ENCODE measurements at places on chromosomes 2 and 18.

- no peak for DNase-seq
These were observed 816.8 kb downstream of the CPS1 start for GRCh38 chr2:211373203-211373602.

DNA sequence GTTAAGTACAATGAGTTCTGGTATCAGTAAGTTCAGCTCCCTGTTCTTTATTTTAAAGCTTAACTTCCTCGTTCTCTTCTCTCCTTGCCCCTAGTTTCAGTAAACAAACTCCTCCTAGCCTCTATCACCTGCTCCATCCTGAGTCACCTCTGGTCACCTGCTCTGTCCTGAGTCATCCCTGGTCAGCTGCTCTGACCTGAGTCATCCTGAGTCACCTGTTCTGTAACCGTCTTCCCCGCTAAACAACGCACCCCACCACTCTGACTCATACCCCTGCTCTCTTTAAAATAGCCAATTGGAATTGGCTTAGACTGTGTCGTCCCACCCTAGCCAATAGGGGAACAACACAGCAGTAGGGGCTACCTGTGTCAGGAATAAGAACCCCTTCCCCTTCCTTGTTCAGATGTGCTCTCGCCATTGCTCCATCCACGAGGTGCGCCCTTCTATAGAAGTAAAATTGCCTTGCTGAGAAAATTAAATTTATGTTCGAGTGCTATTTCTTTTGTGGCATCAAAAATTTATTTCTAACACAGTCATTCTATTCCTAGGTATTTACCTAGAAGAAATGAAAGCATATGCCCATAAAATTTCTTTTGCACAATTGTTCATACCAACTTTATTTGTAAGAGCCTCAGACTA lies 24.9 kb upstream of the RMND5A start:
- peak; percentile 69 for DNase-seq

GRCh38 chr18:59547581-59548182 lies 149.5 kb downstream of the CCBE1 start:
- DNase-seq = peak; percentile 81

DNA sequence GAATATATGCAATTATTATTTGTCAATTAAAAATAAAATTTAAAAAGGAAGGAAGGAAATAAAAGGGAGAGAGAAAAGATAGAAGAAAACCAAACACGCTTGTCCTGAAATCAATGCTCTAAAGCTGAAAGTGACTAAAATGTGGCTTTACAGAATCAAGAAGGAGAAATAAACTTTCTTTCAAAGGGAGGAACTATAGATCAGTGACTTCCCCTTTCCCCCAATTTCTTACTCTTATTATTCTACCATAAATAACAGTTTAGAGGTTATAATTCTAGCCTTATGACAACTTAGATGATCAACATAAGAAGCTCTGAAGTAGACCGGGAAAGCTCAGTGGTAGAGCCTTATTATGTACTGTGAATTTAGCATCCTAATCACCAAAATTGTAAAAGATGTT lies 122.5 kb downstream of the ARHGAP15 start:
- no peak for DNase-seq

DNA sequence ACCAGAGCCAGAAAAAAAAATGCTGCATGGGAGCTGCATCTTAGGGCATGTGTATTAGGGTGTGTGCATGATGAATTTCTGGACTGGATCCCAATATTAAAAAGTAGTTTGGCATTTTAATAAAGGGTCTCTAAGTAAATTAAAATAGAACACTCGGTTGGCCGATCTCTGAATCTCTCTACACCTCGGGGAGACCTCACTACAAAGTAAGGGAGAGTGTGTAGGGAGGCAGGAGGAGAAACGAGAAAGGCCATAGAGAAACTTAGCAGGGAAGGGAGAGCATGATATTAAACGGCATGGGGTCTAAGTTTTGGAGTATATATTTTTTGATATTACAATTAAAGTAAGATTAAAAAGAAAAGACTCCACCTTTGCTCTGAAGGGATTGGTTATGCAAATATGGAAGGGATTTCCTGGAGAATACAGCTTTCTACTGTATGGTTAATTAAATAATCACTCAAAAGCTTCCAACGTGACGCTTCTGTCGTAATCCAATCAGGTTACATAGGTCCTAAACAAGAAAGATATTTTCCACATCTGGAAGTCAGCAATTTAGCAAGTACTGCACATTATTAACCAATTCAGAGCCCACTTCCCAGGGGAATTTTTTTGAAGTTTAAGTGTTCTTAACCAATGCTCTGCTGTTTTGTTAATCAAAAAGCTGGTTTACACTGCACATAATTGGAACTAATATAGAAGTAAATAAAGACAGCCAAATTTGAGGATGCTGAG lies 1.0 kb upstream of the ZEB2 start:
- DNase-seq = no peak

DNA sequence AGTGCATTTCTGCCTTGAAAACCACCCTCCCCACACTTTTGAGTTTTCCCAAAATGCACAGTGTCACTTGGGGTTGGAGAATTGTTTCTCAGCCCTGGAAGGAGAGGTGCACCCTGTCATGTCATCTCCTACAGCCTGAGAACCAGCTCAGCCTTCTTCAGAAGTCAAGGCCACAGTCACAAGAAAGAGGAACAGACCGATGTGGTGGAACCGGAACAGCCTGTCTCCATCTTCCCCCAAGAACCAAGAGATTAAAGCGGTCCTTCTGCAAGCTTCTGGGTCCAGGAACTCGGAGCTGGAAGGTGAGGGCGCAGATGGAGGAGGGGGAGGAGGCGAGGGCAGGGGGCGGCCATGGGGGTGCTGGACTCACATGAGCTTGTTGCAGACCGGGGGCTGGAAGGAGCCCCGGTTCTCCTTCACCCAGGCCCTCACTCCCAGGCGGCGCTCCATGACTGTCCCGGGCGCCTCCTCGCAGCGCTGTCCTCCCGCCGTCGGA lies 248 bp downstream of the HAAO start:
- DNase-seq = no peak

- DNase-seq = no peak
These were observed 81.9 kb downstream of the GFPT1 start for GRCh38 chr2:69305166-69305565.

DNA sequence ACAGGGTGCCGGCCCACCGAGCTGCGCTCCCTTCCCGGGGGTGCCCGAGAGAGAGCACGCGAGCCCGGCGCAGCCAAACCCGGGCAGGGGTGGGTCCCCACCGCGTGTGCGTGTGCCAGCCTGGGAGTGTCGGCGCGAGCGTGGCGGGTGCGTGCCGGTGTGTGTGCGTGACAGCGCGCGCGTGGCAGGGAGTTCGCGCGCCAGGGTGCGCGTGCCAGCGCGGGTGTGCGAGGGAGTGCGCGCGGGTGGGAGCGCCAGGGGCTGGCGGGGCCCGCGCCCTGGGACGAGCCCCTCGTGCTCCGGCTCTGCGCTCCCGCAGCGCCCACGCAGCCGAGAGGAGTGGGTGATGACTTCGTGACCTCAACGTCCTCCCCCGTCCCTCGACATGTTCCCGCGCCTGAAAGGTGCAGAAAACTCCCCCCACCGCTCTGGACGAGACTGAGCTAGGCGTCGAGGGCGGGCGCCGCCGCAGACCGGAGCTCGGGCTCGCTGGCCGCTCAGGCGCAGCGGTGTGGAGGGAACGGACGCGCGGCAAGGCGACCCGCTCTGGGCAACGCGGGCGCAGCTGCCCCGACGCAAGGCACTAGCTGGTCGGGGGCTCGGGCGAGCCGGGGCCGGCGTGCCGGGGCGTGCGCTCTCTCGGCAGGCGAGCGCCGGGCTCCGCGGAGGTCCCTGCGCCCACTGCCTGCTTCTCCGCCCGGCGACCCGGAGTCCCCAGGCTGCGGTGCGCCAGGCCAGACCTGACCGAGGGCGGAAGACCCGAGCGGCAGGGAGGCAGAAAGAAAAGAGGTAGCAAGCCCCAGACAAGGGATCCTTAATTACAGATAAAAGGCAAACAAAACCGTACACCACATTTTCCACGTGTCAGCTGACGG lies 582.8 kb downstream of the ZEB2 start:
- peak; percentile 39 for DNase-seq

DNA sequence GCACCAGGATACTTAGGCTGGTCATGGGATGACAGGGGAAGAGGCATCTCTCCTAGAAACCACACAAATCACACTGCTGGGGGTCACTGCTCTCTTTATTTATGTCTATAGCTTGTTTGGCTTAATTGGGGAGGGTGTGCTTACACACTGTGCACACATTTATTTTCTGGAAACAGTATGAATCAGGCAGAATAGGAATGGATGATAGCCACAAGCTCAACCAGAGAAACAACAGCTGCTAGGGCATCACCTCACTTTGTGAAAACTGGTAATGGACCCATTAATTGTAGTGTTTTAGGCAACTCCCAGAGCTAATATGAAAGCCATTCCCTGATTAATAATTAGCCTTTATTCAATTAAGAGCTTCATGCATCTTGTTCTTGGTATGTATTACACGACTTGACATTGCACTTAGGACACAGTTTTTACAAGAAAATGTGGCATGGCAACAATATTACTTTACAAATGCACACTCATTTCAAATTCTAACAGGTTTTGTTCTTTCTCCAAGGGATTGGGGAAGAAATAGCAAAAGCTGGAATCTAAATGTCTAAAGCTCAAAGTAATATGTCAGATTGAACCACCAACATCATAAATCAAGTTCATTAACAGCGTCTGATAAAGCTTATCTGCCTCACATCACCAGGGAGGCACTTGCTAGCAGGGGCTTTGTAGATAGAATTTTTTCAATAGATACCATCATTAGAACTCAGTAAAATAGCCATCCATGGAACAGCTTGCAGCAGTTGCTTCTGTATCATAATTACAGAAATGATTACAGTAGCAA lies 361.9 kb upstream of the FSHR start:
- DNase-seq = no peak

GRCh38 chr18:63346480-63347183 lies 20.4 kb downstream of the KDSR start:
- no peak for DNase-seq

DNA sequence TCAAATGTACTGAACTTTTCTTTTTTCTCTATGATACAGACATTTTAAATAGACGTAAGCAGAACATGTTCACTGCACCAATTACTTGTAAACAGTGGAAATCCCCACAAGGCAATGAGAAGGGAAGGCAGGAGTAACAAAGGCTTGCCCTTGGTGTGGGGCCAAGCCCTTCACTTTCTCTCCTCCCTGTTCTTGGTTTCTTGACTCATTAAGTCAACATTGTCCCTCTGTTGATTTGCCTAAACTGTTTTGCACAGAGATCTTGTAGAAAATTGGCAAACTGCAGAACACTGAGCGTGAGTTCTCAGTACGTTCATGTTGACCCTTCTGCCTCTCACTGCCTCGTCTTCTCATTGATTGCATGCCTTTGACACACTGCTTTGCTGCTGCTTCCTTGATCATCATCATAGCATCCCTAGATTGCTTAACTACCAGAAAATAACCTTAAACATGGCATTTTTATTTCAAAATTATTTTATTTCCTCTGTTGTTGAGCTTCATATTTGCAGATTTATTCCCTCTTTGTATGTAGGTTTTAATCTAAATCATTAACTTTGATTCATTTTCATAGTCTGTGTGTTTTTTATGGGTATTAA lies 257.7 kb downstream of the PTGR3 start:
- DNase-seq = peak; percentile 93

- DNase-seq = no peak
These were observed 47.3 kb upstream of the SNTG2 start for GRCh38 chr2:903223-903900.

GRCh38 chr2:160836755-160837154 lies 323.5 kb upstream of the TANK start:
- DNase-seq = peak; percentile 87

GRCh38 chr2:218022851-218023530 lies 20.2 kb upstream of the TNS1 start:
- DNase-seq = no peak

DNA sequence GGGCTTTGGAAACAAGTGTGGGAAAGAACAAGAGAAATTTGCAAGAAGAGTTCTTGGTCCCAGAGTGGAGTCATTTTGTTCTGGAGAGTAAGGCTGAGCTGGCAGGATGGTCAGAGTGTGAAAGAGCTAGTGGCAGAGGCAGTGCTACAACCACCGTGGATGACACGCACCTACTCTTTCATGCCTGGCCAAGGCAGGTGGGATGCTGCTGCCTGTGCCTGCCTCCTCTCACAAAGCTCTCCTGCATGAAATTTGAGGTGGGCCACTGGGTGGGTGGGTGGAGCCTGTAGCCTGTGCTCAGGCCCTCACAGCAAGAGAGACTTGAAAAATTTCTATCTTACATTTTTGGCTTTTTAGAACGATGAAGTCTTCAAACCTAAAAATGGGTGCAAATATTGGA lies 9.4 kb upstream of the INO80C start:
- no peak for DNase-seq

DNA sequence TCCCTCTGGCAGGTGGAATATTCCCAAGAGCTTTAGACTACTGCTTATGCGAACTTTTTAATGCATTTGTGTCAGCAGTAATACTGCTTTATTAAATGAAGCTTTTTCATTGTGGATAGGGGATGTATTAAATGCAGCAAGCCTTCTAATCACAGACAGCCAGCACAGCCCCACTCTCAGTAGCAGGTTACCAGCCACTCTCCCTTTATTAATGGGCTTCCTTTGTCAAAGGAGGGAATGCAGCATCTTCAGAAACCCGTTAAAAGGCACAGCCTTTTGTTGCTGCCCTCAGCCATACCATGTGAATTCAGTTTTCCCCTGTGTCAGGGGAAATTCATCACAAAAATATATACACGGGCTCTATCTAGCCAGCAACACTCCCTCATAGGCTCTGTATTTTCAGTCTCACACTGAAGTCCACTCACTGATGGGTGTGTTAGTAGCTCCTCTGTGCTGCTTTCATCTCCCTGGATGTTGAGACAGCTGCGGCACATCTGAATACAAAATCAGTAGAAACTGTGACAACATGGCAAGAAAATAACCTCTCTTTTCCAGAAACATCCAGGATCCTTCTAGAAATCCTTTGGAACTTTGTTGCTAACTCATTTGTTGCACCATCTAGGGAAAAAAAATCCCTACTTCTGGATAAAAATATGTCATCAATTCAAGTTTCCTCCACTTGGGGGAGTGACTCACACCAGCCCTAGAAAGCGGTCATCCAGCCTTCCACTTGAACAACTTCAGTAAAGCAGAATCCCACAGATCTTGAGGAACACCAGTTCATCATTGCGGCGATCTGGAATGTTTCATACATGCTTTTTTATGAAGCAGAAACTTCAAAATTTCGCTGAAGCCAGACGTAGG lies 48.4 kb downstream of the LRRTM1 start:
- DNase-seq = peak; percentile 9

- DNase-seq = no peak
These were observed at the start of gene TFCP2L1 for GRCh38 chr2:121284463-121285449. Gene TFCP2L1 (minus strand): TSS chr2:121285202. CDS start chr2:121285109, 93 bp downstream.

DNA sequence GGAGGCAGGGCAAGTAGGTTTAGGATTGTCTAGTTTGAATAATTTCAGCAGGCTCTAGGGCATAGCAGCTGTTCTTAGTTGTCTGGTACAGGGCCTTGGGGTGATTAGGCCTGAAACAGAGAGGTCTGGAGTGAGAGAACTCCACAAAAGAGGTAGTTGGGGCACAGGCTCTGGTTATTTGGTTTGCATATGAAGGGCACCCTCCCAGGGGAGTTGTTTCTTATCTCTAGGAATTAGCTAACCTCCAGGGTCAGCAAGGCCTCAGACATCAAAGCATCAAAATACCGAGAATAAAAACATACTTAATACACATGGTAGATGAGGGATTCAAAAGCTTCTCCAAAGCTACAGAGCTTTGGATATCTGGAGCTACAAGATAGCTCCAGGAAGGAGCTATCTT lies 38.3 kb upstream of the SLC14A2 start:
- no peak for DNase-seq
